ENCODE measurements at places on chromosomes 1 and 21. TPM values are rescaled to one million over a fixed set of nuclear protein-coding genes. Genes with fewer than 3 reads are reported as not detected.

DNA sequence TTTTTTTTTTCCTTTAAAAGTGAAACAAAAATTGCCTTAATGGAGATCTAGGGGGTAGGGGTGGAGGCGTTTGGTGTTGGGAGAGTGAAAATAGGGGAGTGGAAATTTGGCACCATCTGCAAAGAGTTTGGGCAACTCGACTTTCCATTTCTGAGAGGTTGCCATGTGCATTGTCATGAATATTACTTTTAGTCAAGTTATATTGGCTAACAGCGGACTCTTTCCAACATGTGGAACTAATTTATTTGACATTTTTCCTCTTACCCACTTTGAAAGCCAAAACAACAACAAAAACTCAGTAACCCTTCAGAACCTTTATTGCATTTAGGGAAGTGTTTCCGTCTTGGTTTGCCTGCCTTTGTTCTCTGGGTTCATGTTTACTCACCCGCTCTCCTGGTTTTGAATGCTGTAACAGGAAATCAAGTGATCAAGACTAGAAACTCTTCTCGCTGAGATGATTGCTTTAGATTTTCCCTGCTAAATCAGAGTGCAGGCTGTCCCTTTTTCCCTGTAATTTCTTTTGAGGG, 70.4 kb downstream of the CACHD1 start:
- ATAC-seq: peak; percentile 38

DNA sequence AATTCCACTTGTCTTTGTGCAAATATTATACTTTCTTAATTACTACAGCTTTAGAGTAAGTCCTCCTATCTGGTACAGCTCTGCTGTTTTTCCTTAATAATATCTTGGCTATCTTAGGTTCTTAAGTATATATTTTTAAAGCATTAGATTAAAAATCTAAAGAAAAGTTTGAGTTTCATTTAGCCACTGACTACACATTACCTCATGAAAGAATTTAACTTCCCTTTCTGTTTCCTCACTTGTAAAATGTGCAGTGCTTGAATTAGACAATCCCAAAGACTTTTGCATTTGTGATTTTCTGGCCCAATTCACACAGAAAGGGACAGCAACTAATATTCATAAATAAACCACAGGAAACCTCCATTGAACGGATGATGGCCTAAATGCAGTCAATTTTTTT, 126.4 kb upstream of the SAMSN1 start:
- ATAC-seq: no peak

DNA sequence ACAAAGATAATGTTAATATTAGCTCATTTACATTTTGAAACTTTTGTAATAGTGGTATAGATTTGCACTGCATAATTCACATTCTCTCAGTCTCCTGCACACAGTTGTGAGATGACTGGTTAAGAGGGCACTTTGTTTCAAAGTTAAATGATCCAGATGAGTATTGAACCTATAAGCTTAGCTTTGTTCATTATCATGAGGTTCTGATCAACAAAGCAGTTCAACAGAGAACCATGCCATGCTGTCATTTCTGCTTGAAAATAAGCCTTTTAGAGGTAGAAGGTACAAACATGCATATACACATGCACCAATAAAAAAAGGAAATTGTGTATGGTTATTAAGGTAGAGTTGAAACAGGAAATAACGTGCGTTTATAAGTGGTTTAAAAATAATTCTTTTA, 4.8 kb downstream of the RAP1A start:
- no peak for ATAC-seq

DNA sequence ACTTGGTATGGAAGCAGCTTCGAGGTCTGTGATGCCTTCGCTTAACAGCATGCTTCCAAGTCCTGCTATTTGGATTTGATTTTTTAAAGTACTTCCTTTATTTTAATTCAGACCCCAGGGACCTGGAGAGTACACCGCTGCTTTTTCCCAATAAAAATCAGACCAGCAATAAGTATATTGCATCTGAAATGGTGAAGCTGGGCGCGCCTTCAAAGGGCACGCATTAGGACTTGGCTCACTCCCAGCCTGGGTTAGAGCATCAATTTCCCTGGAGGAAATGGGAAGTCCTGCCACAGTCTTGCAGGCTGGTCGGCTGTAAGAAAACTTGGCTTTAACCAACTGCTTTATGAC, 325.1 kb downstream of the RRAGC start:
- no peak for ATAC-seq

DNA sequence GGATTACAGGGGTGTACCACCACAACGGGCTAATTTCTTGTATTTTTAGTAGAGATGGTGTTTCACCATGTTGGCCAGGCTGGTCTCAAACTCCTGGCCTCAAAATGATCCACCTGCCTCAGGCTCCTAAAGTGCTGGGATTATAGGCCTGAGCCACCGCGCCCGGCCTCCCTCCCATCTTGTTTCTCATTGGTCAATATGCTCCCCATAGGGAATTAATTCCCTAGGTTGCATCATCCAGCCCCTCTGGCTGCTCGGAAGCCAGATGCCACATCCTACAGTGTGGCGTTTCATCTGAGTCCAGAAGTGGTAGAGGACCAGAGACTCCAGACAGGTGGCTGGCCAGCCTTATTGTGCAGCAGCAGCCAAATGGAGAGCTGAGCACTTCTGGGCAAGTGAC, 11.5 kb upstream of the VASH2 start:
- ATAC-seq: no peak

GRCh38 chr1:165254896-165255625, 101.5 kb downstream of the LMX1A start:
- ATAC-seq: no peak

DNA sequence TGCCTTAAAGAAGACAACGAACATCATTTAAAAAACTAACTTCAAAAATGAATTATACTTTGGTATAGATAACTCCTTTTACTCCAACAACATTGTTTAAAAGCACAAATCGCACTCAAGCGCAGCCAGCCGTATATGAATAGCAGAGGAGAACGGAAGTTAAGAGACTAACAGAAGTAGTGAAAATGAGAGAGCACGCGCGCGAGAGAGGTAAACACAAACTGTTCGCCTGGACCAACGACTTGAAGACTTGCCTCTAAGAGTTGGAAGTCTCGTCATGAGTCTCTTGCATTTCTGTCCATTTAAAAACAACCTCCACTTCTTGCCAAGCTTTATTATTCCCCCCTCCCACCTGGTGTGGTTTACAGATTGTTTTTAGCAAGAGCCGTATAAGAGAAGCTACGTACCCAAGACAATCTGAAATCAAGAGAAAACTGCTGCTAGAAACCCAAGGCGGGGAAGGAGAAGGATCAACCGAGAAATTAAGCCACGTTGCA, 479 bp downstream of the SELENOF start:
- ATAC-seq: no peak

DNA sequence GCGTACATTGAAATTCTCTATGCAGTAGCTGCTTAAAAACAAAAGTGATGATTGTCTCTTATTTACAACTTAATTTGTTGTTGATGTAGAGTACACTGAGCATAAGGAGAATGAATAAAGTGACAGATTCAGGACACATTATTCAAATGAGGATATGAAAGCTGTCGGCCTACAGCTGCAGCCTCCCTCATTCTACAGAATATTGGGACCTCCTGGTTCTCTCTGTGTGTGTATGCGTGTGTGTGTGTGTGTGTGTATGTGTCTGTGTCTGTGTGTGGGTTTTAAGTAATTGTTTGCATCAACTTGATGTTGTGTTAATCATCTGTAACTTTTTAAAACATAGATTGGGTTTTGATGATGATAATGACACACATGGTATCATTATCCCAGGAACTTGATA, 17.9 kb downstream of the PROX1 start:
- no peak for ATAC-seq

Gene TBX19
- 0.60 TPM for total RNA-seq

Gene SEC16B
- total RNA-seq: 1.4 TPM

Gene RIPPLY3
- total RNA-seq: not detected

Gene HEYL
- 0.44 TPM for total RNA-seq

Gene NTNG1
- 0.48 TPM for total RNA-seq
